ENCODE measurements at places on chromosomes 12 and 14.

DNA sequence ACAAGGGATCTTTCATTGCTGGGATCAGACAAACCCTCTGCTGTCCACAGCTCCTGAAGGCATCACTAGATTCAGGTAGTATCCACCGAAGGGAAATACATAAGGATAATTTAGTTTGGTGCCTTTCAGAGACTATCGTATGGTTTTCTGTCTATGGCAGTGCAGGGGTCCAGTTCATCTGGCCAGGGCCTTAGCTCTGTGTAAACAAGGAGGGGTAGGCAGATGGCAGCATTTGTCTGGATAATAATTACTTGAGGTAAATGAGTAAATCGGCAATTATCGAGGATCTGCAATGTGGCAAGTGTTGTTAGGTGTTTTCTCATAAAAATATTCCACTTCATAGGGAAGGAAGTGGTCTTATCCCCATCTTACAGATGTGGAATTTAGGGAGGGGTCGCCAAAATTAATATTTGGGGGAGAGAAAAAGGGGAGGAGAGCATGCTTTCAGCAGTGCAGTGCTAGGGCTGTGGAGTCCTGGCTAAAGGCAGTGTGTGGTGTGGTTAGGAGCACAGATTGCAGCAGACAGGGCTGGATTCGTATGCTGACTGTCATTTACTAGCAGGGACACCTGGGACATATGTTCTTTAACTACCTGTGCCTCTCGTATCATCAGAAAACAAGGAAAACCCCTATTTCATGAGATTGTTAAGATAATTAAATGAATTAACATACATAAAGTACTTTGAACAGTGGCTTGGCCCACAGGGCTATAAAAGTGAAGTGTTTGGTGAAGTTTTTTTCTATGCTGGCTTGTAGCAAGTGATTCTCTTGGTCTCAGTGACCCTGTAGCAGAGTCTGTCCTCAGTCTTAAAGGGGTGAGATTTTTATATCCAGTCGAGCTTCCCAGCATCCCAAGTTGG is 27.1 kb downstream of the RASSF8 start:
- peak; percentile 66 for DNase-seq

DNA sequence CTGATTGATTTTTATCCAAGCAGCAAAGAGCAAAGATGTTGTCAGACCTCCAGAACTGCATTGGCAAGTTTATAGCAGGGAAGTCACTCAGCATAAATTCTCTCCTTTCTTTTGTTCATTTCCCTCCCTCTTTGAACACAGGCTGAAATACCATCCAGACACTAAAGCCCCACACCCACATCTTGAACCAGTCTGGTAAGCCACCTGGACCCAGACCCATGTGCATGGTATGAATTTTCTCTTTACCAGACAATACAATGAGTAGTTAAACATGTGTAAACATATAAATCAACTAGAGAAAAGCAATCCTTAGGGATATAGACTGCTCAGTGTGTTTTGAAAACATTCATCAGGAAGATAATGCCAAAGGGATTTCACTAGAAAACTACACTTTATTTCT is 488.3 kb upstream of the FLRT2 start:
- DNase-seq = no peak

DNA sequence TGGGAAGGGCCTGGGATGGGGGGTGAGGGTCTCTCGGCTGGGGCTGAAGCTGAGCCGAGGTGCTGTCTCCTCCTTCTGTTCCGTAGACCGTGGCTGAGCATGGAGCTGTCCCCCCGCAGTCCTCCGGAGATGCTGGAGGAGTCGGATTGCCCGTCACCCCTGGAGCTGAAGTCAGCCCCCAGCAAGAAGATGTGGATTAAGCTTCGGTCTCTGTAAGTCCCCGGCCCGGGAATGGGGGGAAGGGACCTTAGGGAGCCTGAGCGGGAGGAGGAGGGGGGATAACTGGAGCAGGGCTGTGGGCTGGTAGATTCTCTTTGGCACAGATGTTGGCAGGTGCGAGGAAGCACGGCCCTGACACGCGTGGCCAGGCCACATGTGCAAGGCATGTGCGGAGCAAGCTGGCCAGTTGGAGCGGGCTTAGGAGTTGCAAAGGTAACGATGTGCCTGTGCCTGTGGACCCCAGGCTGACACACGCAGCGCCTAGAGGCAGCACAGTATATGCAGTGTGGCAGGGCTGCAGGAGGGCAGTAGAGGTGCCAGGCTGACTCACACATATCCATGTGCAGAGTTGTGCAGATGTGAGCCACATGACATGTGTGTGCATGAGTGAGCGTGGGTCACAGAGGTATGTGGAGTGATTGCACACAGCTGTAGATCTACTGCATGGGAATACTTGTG is 512 bp downstream of the PDE1B start:
- peak; percentile 38 for DNase-seq

GRCh38 chr12:34306133-34306830 is 284.0 kb downstream of the ALG10 start:
- DNase-seq = no peak

GRCh38 chr12:125178222-125178621 is 113.0 kb downstream of the AACS start:
- DNase-seq = no peak

DNA sequence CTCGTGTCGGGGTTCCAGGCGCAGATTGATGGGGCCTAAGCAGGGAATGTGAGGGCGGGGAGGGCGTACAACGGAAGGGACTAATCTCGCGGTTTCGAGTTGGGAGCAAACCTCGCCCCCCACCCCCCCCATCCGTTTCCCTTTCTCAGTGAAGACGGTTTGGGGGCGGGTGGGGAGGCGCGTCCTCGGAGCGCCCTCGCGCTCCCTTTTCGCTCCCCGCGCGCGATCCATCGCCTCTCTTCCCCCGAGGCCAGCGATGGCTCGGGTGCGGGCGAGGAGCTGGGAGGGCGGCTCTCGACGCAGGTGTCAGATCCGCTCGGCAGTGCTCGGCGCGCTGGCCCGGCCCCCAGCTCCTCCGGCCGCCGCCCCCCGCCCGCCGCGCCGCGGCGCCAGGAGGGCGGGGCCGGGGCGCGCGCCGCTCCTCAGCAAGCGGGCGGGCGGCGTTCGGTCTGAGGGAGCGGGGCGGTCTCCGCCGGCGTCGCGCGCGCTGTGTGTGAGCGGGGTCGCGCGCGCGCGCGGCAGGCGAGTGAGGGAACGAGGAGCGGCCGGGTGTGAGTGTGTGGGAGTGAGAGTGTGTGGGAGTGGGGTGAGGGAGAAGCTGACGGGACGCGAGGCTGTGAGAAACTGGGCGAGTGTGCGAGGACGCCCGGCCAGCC is at the start of gene RIMKLB:
TSS of gene RIMKLB (plus strand) at position 516 of the 656 bp plus-strand sequence. CDS start 15,876 bp downstream, outside the sequence.
- peak; percentile 86 for DNase-seq

DNA sequence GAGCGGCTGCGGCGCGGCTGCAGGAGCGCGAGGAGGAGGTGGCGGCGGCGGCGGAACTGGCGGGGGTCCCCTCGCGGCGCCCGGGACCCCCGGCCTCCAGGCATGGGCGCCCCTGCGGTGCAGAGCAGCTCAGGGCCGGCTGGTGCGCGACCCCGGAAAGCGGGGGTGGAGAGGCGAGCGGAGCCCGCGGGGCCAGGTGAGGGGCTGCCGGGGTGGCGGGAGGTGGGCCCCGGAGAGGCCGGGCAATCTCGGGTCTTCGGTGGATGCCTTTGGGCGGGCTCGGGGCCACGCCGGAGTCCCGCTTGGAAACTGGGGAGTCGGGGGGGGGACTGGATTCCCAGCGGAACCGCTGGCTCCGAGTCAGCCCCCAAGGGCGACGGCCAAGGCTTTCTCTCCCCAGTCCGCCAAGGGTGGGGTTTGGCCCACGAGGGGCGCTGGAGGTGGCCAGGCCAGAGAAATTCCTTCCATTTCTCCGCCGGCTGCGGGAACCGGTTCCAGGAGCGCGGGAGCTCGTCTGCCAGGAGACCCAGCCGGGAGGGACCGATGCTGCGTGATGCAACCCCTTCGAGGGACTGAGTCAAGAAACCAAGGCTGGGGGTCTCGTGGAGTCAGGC is 13.9 kb upstream of the NR4A1 start:
- DNase-seq = peak; percentile 71

DNA sequence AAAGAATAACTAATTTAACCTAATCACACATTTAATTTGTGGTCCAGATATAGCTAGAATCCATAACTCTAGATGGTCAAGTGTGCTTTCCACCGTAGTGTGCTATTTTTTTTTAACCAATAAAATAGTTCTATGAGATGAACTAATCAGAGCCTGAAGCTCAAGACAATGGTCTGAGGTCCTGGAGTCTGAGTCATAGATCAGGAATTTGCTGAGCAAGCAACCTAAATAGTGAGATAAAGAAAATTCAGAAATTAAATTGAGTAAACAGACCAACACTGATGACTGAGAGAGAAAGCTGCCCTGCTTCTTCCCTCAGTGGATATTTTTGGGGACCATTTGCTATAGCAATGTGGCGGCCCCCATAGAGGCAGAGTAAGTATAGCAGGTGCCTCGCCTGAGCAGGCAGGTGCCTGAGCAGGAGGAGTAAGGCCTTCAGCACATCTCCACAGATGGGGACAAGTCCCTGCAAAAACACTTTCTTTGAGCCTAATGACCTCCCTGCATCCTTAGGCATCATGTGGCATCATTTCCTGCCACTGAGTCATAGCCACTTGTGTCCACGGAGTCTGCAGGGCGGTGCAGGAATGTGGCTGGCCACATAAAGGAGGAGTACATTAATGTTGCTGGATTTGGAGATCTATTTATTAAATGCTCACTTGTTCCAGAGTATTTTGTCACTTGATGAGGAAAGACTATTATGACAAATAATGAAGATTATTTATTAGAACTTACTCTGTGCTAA is 13.9 kb upstream of the CLEC4E start:
- DNase-seq = no peak

GRCh38 chr12:108665608-108666202 is 32.0 kb upstream of the SELPLG start:
- no peak for DNase-seq

DNA sequence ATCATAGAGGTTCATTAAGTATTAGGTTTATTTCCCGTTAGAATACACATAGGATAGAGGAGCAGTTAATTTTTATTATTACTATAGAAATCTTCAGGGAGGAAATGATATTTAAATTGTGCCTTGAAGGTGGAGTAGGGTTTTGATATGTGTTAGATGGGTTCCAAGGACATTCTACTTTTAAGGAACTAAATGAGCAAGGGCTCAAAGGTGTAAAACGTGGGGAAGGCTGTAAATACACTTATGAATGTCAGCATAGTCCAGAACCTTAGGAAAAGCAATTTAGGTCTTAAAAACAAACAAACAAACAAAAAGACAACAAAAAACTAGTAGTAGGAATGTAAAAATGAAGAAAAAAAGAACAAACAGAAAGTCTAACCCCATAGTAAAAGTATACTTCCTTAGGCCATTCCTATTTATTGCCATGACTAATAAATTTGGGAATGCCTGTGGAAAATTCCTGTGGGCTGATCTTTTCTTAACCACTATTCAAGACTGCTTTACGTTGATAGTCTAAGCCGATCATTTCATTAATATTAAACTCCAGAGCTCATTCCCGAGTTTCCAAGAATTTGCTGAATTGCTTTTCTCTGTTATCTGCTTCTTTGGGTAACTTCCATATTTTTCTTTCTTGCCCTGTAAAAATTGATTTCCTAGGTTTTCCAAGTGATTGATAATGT is 180.3 kb downstream of the RAD51B start:
- DNase-seq = no peak

DNA sequence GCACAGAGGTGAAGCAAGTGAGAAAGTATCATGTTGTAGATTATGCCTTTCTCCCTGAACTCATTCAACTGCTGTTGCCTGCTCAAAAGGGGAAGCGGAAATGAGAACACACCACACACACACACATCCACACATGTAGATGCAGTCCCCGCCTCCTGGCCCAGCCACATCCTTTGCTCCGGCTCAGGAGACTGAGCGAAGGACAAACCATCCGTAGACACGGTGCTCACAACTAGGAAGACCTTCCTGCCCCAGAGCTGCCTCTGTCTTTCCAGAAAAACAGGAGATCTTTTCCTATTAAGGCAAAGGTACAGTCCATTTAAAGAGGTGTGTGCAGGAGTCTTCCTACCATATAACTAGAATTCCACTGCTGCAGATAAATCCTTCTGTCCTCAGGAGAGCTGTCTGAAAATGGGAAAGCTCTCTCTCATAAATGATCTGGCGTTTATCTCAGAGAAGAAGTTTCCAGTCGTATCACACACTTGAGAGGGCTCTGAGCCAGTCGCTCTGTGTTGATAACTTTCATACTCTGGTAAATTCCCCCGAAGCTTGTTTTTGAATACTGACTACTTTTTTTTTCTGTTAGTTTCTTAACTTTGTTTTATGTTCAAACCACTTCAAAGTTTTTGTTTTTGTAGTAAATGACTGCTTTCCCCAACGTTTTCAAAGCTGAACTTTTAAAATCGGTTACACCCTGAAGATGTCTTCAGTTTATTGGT is at the start of gene TESPA1:
TSS of gene TESPA1 (minus strand) at position 105 of the 719 bp plus-strand sequence. CDS start 10,200 bp downstream, outside the sequence.
- DNase-seq = no peak

GRCh38 chr12:8057306-8057705 is 8.9 kb downstream of the C3AR1 start:
- DNase-seq = no peak

DNA sequence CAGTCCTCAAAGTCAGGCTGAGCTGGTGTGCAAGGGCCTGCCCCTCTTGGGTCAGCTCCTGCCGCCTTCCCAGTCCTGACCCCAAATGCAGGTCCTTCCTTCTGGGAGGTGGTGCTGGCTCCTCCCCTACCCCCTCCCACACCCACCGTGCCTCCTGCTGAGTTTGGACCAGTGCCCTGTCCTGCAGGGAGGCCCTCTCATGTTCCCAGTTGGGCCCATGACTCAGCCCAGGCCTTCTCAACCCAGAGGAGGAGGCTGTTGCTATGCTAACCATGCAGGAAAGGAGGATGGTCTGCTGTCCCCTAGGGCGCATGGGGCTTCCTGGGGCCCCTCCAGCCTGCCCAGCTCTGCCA is 4.4 kb downstream of the ZBTB42 start:
- DNase-seq = no peak

DNA sequence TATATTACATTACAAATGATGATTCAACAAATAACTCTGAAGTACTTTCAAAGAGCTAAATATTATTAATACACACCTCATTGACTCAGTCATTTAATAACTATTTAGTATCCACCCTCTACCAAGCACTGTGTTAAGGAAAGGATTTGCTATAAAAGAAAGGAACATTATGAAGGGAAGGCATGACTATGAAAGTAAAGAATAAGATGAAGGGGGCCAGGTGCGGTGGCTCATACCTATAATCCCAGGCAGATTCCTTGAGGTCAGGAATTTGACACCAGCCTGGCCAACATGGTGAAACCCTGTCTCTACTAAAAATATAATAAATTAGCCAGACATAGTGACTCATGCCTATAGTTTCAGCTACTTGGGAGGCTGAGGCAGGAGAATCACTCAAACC is 107.9 kb downstream of the PLCZ1 start:
- no peak for DNase-seq

GRCh38 chr12:45350861-45351260 is 135.0 kb downstream of the ANO6 start:
- no peak for DNase-seq

DNA sequence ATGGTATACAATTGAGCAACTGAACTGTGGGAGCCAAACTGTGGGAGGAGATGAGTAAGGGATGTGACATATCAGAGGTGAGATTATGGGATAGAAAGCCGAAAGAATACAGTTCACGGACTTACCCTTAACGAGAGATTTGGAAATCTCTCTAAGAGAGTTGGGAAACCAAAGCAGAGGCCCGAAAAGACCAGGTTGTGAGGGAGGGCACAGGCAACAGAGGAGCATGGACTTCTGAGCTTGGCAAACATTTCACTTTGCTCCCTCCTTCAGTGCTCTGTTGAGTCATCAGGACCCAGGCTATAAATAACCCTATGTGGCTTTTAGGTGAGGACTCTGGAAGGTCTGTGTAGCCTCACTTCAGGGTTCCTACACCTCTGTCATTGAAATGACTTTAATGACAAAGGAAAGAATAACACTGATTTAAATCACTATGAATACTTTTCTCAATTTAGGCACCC is 120.6 kb downstream of the TGFB3 start:
- no peak for DNase-seq

GRCh38 chr12:118307069-118307954 is 65.4 kb downstream of the TAOK3 start:
- no peak for DNase-seq
